ENCODE measurements at places on chromosomes 6 and 20.

DNA sequence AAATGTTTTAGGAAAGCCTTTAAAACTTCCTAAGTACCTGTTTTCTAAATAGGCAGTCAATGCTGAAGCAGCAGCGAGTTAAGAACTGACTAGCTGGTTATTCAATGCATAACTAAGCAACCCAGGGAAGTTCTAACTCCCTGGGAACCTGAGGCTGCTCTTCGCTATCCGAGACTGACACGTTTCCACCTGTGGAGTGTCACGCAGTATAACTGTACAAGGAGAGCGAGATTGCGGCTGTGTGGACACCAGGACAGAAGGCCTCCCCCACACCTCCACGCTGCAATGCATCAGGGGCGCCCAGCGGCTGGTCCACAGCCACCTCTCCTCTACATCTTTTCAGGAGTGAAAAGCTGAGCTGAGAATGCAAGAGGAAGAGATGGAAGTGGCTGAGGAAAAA, 8.0 kb downstream of the PXDC1 start:
- no peak for DNase-seq

DNA sequence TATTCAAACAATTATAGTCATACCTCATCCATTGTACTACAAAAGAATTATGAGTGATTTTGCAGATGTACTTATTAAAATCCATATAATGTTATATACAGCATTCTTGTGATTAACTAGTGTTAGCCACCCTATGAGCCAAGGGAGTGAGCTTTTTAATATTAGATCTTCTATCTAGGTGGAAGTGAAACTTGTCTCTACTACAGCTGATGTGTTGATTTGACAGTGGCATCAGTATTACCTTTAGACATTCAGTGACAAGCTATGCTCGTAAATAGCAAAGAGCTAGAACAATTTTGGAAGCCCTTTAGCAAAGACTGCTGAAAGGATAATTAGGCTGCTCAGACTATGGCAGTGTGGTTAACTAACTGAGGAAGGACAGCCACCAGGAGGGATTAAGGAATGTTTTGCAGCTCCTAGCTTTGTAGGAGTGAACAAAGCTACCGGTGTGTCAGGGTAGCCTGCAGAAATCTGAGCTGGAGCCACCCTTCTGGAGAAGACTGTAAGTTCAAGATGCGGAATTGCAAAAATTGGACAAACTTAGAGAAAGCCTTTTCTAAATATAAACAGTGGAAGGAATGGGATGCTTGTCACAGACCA, 73.7 kb downstream of the AFG1L start:
- DNase-seq, result no peak

- DNase-seq, result peak; percentile 87
Observed at GRCh38 chr6:21749754-21750153, 156.2 kb downstream of the SOX4 start.

DNA sequence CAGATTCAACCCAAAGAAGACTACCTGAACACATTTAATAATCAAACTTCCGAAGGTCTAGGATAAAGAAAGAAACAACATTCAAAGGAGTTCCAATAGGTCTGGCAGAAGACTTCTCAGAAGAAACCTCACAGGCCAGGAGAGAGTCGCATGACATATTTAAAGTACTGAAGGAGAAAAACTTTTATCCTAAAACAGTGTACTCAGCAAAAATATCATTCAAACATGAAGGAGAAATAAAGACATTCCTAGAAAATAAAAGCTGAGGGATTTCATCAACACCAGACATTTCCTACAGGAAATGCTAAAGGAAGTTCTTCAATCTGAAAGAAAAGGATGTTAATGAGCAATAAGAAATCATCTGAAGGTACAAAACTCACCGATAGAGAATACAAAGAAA, 108.6 kb downstream of the BTBD9 start:
- DNase-seq, result no peak

DNA sequence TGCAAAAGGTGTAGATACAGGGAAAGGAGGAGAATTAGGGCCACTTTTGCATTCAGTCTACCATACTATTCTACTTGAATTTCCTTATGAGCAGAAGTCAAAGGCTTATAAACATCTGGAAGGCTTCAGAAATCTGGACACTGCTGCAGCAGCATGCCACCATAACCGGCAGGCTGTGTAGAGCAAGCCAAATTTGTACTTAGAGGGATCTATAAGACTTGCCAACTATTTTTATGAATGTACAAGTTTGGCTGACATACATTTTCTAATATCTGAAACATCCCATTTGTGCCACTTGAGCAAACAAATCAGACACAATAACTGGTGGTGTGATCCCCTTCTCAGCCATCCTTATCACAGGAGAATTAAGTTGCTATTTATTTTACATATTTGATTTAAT, 14.0 kb upstream of the PLCB1 start:
- no peak for DNase-seq

DNA sequence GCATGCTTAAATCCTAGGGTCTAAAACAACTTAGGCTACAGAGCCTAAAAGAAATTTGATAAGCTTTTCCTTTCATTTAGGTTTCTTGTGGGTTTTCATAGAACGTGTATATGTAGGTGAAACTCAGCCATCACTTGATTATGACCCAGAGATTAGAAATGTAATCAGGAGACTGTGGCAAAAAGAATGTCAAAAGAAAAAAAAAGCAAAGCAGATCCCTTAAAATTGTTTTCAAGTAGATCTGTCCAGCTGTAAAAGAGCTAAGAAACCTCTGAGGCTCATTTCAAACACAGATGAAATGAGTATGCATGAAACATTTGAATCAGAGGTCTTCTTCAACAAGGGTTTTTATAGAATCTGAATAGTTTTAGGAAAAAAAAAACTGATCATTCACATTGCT, 341.3 kb upstream of the PRDM1 start:
- no peak for DNase-seq

- DNase-seq, result no peak
Observed at GRCh38 chr6:137315081-137315480, 95.9 kb upstream of the IFNGR1 start.

GRCh38 chr20:34986311-34987287, 30.9 kb downstream of the MYH7B start:
- DNase-seq, result no peak

DNA sequence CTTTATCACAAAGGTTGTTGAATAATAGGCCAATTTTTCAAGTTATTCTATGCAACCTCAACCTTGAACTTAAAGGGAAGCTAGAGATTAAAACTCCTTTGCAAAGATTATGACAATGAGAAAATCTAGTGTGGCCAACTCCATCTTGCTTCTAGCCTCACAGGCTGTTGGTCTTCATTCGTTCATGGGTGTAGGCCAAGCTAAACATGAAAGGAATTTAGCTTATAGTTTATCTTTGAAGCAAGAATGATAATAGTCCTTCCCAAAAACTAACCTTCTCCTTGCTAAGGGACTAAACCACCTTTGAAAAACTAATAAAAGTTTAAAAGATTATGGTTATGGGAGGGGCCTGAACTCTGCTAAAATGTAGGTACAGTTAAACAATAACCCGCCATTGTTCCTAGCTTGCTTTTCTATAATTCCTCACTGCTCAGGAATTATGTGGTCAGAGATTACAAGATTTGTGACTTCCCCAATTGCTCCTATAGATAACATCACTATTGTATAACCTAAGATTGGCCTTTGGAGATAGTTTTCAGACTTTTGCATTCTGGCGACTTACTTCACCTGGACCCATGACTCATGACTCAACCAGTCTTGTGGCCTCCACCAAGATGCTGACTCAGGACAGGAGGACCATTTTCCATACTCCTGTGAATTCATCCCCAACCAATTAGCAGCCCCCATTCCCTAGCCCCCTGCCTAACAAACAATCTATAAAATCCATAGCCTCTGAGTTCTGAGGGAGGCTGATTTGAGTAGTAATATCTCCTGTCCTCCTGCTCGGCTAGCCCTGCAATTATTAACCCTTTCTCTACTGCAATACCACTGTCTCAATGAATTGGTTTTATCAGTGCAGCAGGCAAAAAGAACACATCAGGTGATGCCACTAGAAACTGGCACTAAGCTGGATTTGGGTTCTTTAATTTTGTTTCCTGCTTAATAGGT, 154.5 kb downstream of the CD83 start:
- no peak for DNase-seq

GRCh38 chr6:151675746-151676459, 131.6 kb upstream of the ESR1 start:
- DNase-seq, result no peak

DNA sequence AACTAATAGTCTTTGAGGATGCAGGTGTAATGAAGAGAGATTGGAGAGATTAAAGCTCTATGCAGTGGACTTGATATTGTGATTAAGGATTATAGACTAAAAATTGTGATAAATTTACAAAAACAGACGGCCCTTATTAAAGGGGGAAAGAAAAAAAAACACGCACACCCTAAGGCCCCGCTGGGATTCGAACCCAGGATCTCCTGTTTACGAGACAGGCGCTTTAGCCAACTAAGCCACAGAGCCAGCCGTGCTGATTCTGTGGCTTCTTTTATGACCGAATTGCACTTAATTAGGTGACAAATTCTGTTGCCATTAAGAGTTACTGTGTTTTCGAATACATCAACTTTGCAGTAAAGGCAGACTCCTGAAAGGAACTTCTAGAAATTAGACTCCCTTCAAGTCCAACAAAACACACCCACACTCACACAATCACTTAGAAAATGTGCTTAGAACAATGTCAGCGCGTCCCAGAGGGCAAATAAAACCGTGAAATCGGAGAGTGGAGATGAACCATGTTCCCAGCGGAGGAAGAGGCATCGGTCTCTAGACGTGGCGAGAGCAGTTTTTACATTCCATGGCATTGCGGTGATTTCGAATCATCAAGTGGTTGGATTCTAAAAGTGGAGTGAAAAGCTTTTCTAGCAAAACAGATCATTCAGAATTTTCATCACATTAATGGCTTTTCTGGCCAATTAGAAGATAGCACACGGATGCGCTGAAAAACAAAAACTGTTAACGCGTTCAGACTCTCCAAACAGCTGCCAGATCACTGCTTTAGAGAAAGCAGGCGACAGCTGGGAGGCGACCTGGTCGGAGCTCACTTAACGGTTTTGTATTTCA, 122.6 kb downstream of the GPX5 start:
- DNase-seq, result peak; percentile 29

DNA sequence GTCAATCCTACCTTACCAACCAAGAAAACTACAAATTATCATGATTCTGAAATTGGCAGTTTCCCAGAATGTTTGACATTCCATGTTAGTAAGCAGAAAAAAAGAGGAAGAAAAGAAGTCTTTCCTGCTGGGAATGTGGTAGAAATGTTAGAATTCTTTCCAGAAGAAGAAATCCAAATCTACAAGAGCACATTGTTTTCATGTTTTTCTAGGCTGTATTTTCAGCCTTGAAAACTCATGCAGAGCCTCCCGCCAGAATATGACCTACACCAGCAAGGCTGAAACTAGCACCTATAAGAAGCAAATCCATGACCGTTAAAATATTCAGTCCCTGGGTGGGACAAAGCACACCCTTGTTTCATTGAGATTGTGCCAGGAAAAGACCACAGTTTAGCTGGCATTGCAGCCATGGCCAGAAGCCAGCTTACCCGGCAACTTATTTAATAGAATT, 259.4 kb downstream of the GJA1 start:
- no peak for DNase-seq

DNA sequence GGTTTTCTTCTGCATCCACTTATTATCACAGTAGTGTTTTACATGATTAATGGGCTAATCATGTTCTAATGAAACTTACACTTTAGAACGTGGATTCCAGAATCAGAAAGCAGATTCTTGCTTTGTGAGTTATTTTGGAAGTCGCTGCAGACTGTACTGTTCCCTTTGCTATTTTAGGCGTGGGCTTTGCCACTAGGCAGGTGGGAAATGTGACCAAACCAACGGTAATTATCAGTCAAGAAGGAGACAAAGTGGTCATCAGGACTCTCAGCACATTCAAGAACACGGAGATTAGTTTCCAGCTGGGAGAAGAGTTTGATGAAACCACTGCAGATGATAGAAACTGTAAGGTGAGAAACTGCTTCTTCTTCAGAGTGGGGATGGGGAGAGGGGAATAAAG, 598 bp downstream of the FABP7 start:
- DNase-seq, result no peak

- DNase-seq, result no peak
Observed at GRCh38 chr6:85714893-85715530, 72.3 kb upstream of the SYNCRIP start.

DNA sequence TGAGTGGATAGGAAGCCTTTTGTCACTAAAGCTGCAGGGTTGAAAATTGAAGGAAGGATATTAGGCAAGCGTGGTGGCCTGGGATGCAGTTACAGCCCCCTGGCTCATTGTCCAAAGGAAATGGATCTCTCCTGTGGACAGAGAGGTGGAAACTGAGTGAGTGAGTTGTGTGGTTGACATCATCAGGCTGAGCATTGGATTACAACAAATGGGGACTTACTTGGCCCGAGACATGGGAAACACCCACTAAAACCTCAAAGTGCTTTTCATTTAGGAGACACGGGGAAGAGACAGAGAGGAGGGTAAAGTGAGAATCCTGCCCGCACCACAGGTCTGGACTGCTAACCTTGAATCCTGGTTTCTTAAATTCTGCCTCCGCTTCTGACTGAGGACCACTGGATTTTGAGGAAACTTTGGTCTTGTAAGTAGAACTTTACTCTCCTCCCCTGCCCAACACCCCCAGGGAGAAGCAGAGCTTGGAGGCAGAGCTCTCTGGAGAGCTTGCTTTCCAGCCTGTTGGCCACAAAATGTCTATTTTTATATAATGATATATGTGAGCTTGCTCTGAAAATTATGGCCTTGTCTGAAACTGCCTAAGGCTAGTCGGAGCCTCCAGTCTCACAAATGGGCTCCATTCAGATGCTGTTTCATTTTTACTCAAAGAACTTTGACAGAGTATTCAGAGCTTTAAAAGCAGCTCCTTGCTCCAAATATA, at the start of gene PKIG:
PKIG (plus strand) TSS at position 269 of the 715 bp plus-strand sequence. CDS start 31,978 bp downstream, outside the sequence.
- no peak for DNase-seq

DNA sequence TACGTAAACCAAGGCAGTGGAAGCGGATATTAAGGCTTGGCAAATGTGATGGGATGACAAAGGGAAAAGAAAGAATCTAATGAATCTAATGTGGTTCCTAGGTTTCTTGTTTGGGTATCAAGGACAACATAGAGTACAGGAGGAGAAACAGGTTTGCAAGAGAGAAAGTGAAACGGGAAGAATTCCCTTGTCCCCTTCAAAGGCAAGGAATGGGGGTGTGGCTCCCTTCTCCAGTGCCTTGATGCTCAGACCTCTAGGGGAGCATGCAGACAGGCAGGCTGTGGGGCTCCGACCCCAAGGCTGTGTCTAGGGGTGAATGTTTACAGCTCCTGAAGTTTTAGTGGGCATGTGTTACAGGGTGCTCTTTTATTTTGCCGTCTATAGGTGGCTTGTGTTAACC, 317.5 kb upstream of the HSF2 start:
- no peak for DNase-seq

- DNase-seq, result no peak
Observed at GRCh38 chr20:19328676-19329075, 116.2 kb downstream of the SLC24A3 start.

GRCh38 chr6:16408766-16409165, 170.4 kb downstream of the GMPR start:
- no peak for DNase-seq

- no peak for DNase-seq
Observed at GRCh38 chr6:169555971-169556617, 145.7 kb downstream of the WDR27 start.

Data from NCI-H1436 treated with DMSO at 0.1 percent for 48 hours (cell line).